ENCODE measurements at places on chromosomes 5 and 9.
A peak's percentile ranks its signal among the peaks of the same experiment; 100 is the strongest.

- no peak for DNase-seq
Measured at GRCh38 chr9:88011005-88011766, 36.9 kb upstream of the CDK20 start.

GRCh38 chr9:125593581-125594222 lies 113.3 kb downstream of the MAPKAP1 start:
- no peak for DNase-seq

DNA sequence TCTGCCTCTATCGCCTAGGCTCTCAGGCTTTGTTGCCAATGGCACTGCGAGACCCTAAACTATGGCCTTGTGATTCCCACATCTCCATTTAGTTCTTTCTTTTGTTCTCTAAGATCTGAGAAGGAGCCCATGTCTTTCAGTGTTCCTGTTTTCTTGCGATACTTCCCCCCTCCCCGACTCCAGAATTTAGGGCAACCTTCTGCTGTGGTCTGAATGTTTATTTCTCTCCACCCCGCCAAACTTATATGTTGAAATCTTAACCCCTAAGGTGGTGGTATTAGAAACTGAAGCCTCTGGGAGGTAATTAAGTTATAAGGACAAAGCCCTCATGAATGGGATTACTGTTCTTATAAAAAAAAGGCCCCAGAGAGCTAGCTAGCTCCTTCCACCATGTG lies 6.4 kb downstream of the TMC1 start:
- DNase-seq, result no peak

DNA sequence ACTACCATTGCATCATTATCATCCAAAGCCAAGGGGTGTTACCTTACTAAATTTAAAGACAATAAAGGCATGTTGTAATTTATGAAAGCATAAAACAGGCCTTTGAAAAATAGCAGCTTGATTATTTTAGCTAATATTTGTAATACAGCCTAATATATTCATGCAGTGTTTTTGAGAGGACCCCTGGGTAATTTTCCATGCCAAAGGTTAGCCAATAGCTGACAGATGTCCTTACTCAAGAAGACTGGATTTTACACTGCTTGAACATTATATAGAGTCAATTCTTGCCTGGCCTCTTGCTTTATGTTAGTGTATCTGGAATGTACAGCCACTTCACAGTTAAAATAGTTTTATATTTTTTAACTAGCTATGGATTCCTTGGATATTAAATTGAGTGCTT lies 337.8 kb upstream of the PAPPA start:
- DNase-seq, result no peak

- peak; percentile 98 for DNase-seq
Measured at GRCh38 chr5:95961617-95962474, at the start of gene ELL2. Gene ELL2 (minus strand): TSS chr5:95961851. CDS start chr5:95961721, 130 bp downstream.

DNA sequence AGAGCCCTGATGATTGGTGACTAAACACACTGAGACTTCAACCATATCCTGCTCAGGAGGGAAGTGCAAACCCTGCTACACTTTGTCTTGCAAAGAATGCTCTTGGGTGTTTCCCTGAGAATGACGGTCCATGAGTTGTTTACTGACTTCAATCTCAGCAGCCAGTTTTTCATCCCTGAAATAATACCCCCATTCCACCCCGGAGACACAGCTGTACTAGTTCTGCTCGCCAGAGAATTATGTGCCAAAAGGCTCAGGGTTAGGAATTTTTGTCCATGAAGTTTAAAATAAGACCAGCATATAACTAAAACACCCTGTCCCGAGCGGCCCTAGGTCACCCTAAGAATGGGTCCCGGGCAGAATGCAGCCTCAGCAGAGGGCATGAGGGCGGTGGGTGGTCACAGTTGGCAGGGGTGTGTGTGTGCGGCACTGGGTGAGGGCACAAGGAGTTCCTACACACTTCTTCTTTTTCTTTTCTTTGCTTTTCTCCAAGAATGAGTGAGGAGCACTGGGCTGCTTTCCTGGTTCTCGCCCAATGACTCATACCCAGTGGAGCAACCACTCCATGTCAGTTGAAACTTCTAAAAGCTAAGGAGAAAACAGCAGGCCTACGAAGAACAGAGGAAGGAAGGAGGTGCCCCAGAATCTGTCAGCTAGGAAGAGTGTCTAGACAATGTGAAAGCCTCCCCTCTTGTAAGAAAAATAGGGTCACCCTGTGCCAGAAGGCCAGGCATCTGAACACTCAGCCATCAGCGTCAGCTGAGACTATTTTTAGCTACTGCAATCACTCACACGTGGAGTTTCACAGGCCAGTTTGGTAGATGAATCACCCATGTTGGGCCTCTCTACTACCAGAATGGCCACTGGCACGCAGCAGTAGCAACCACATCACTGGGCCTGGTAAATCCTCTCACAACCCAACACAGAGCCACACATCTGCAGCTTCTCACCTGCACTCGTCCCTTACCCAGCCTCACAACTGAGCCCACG lies 105.9 kb downstream of the DPYSL3 start:
- DNase-seq, result peak; percentile 86

GRCh38 chr9:91693226-91693625 lies 256.8 kb downstream of the ROR2 start:
- DNase-seq, result no peak

DNA sequence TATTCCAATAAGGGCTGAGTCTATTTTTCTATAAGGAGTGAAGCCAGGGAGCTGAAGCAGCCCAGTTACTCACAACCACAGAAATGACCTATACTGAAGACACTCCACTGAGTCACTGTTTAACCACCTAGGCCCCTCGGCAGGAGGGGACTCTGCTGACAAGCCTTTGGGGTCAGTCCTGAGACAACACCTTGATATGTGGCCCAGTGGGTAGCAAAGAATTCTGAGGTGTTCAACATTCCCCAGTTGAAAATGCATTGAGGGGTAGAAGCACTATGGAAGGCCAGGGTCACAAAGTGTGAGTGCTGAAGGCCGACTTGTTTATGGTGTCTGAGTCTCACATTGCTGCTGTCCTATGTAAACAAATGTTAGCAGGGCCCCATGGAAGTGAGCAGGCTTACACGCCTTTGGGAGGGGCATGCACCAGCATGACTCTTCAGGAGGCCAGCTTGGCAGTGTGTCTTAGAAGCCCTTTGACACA lies 112.6 kb upstream of the NFIL3 start:
- DNase-seq, result no peak

DNA sequence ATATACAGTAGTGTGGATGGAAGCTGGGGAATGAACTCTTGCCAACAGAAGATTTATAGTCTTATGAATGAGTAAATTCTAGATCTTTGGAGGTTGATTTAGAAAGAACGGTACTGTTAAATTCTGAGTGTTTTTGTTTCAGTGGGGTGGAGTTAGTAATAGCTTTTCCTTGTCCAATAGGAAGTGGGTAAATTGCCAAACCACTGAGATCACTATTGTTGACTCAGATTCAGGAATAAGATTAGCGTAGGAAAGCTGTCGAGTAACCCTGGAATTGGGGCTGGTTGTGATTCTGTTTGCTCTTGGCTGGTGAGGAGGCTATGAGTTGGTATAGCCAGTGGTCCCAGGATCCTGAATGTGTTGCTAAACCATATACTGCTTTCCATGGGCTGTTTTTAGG lies 155.6 kb downstream of the ARHGAP26 start:
- peak; percentile 57 for DNase-seq

GRCh38 chr9:34253460-34253837 lies 74.6 kb downstream of the UBAP1 start:
- no peak for DNase-seq

GRCh38 chr9:116494815-116495634 lies 192.1 kb upstream of the TRIM32 start:
- DNase-seq, result no peak

- peak; percentile 49 for DNase-seq
Measured at GRCh38 chr9:28301281-28301680, 728.0 kb upstream of the C9orf72 start.

DNA sequence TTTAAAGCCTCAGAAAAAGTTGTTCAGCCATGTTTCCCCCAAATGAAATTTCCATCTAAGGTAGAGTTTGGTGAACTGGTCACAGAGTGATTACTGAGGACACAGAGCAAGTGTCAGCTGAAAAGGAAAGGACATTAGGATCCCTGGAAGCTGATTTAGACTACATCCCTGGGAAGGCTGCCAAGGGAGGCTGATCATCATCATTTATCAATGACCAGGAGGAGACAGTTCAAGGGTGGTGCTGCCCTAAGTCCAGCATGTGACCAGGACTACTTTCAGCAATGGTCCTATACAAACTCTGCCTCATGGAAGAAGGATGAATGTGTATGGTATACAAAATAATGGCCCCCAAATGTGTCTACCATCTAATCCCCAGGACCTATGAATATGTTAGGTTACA lies 120.6 kb downstream of the PIK3R1 start:
- no peak for DNase-seq

DNA sequence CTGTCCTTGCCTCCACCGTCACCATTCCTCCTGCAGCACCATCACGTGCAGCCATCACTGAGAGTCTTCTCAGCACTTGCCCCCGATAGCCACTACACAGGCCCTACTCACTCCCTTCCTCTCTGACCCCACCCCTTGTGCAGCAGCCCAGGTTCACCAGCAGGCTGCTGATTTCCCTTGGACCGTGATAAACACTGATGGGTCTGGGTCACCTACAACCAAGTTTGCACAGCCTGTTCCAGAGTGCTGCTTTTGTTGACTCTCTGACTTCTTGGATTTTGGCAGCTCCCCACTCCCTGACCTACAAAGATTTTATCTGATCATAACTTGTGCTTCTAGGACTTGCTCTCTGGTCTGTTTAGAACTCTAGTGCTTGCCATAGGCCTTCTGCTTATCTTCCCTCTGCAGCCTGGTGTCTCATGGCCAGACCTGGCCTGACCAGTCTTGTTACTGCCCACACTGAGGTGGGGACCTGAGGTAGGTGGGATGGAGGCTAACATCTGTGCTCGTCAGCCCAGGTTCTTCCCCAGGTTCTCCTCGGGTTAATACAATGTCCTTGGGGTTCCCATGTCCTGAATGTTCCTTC lies 109.3 kb downstream of the TARS1 start:
- no peak for DNase-seq

- DNase-seq, result no peak
Measured at GRCh38 chr9:99221266-99221620, 499 bp downstream of the ALG2 start.

DNA sequence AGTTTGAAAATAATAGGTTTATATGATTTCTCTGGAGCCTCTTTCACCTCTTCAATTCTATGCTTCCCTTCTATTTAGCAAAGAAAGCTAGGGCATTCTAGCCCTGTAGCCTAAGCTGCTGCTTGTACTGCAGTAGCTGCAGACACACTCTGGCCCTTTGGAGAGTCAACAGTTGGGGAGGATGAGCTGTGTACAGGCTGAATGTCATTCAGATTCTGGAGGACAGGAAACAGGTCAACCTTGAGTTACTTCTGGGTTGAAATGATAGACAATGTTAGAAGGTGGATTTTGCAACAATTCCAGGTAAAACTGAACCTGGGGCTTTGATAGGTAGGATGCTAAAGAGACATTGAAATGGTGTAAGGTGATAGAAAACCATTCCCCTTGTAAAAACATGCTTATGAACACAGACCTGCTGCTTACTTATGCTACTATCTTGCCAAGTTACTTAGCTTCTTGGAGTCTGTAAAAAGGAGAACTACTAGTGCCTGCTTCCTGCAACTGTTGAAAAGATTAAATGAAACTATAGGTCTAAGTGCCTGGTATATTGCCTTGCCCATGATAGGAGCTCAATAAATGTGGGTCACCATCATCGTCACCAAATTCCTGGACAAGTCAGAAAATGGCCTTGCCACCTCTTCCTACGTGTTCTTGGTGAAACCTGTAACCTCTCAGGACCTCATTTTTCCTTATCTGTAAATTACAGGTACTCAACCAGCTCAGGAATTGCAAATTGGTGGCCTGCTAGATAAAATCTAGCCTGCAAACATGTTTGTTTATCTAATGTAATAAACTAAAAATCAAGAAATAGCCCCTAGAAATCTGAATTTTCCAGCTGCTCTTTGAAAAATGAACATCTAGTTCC lies 83.7 kb downstream of the GALNT10 start:
- DNase-seq, result no peak

GRCh38 chr5:175621971-175622370 lies 35.9 kb upstream of the HRH2 start:
- DNase-seq, result no peak

DNA sequence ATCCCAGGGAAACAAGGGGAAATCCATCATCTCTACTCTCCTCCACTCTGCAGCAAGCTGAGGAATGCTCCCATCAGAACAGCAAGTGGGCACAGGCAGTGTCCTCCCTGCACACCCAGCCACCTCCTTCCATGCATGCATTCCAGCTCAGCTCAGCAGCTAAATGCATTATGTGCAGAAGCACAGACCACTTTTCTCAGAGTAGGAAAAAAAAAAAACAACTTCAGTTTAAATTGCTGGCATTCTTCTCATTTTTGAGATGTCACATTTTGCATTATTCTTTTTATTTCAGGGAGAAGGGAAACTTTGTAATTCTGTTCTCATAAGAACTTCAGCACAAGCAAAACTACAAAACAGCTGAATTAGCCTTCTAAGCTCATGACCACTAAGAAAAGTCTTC lies 312.2 kb downstream of the SEMA5A start:
- peak; percentile 26 for DNase-seq
